Activated CD4-positive, alpha-beta T cell treated with anti-CD3 and anti-CD28 coated beads, Interleukin-2, amount 10 ng/mL, durations not matched to agents 7 days and 5 days (primary cell): ENCODE measurements at places on chromosomes 12 and 14. TPM values are rescaled to one million over a fixed set of nuclear protein-coding genes. Genes with fewer than 3 reads are reported as not detected.

DNA sequence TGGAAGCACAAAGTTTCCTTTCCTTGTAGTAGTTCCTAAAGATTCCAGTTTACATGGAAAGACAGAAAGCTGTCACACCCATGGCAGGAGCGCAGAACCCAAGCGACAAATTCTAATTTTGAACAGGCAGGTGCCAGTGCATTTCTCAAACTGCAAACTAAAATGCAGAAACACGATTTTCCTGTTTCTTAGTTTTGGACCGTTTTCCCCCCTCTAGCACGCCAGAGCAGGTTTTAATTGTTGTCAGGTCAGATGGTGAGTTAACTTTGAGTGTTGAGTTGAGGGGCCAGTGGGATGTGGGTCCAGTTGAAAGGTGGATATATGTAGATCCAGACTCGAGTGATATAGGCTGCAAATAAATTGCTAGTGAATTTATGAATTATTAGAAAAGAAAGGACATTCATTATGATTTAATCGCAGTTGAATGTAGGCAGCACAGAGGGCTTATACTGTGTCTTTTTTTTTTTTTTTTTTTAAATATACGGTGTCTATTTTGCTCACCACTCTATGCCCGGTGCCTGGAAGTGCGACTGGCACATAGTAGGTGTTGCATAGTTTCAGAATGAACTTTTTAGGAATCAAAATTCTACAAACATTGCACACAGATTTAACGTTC is 909 bp upstream of the ETFBKMT start:
- DNase-seq: no peak

DNA sequence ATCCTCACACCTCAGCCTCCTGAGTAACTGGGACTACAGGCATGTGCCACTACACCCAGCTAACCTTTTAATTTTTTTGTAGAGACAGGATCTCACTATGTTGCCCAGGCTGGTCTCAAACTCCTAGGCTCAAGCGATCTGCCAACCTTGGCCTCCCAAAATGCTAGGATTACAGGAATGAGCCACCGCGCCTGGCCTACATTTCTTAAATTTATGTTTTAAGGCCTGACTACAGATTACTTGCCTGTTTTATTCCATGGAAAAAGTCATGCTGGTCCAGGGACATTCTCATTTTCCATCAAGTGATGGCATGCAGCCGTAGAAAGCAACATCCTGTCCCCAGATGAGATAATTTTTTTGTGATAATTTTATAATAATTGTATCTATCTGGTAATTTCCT is 6.1 kb downstream of the CD9 start:
- DNase-seq: no peak

DNA sequence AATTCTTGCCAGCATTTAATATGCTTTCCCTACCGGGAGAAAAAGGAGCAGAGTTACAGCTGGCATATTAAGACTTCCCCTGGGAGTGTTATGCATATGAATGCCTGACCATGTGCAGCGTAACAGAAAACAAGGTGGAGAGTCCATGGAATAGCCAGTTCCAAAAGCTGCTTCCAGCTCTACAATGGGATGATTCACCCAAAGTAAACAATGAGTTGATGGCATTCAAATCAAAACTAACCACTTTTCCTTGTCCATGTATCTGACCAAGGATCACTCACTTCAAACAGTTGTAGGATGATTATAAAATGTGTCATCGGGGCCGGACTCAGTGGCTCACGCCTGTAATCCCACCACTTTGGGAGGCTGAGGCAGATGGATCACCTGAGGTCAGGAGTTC is 48.1 kb upstream of the BICDL1 start:
- no peak for DNase-seq

DNA sequence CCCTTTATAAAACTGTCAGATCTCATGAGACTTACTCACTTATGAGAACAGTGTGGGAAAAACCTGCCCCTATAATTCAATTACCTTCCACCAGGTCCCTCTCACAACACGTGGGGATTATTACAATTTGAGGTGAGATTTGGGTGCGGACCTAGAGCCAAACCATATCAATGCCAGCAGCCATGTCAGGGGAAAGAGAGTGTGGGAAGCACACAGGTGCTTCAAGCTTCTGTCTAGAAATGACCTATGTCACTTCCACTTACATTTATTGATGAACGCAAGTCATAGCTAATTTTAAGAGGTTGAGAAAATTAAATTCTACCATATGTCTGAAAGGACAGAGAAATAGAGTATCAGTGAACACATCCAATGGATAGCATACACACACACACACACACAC is 32.5 kb upstream of the E2F7 start:
- DNase-seq: no peak

DNA sequence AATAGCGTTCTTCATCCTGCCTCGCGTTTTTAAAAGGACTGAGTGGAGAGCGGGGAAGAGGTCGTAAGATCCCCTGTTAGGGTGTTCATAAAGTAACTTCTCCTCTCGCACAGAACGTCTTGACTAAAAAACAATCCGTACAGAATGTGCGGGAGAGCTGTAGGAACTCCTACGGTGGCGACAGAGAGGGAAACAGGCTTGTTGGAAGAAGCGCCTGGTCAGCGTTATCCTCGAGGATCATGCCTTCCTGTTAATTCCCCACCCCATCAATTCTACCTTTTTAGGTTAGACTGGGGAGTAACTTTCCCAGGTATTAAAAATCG is 399 bp upstream of the WASHC4 start:
- DNase-seq: no peak

GRCh38 chr12:95882873-95883272 is 24.1 kb downstream of the SNRPF start:
- no peak for DNase-seq

- no peak for DNase-seq
Observed at GRCh38 chr14:74364271-74364880, 16.1 kb downstream of the VRTN start.

DNA sequence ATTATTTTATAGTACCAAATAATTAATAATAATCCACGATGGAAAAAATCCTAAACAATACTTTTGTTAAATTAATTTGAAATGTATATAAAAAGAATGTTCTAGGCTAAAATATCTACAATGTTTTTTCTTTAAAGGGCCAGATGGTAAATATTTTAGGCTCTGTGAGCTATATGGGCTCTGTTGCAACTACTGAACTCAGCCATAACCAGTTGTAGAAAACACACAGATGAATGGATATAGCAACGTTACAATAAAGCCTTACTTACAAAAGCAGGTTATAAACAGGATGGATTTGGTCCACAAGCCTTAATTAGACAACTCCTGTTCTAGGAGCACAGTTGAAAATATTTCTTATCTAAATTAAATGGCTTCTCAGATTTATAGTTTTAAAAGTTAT is 245.2 kb downstream of the KCNC2 start:
- no peak for DNase-seq

GRCh38 chr14:95101736-95102679 is 55.3 kb downstream of the DICER1 start:
- no peak for DNase-seq

DNA sequence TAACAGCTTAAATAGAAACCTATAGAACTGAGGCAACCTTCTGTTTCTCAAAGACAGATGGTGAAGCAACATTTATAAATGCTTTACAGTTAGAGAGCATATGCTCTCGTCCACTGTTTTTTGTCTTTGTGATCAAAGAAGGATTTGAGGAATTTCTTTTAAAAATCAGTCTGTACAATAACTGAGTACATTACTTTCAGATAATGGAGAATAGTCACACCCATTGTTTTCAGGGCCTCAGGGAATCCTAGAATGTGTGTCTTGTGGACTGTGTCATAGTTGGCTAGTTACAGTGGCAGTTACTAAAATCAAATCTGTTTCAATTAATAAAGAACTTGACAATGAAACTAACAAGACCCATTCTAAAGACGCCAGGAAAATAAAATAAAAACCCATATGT is 107.9 kb downstream of the PRKCH start:
- DNase-seq: no peak

- no peak for DNase-seq
Observed at GRCh38 chr14:27371868-27372267, 774.0 kb upstream of the NOVA1 start.

Gene NOVA1
- not detected for total RNA-seq

Gene NRL
- total RNA-seq: 3.1 TPM

Gene ANKRD33
- total RNA-seq: not detected

Gene DIO2
- total RNA-seq: not detected

Gene NYNRIN
- total RNA-seq: 0.23 TPM

Gene MNAT1
- 39.8 TPM for total RNA-seq

Gene EID3
- total RNA-seq: 5.8 TPM

Gene SLC17A8
- total RNA-seq: not detected
